ENCODE measurements at places on chromosomes 2 and 18. TPM values are rescaled to one million over a fixed set of nuclear protein-coding genes. Genes with fewer than 3 reads are reported as not detected.

DNA sequence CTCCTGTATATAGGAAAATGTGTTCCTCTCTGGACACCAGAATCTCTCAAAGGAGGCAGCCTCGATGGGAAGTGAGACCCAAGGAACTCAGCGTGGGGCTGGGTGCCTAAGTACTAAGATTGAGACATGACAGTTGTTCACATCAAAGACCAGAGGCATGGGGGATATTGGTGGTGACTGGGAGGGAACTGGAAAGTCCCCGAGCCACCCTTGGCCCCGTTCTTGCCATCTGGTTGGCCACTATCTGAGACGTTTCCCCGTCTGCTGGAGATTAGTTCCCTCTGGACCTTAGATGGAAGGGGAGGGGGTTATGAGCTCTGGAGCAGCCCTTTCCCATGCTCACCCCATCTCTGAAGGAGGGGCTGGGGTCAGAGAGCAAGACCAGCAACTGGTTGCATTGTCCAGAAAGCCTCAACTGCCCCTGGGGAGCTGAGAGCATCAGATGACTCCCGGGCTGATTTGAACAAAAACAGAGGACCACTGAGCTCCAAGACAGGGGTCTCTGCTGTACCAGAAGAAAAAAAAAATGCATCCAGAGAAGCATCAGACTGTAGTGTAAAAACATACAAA, 11.8 kb downstream of the FBLN7 start:
- no peak for DNase-seq

GRCh38 chr2:20303966-20304365, 46.7 kb downstream of the PUM2 start:
- no peak for DNase-seq

The NEU2 gene
- not detected for total RNA-seq

- DNase-seq = no peak
These were observed 66.6 kb downstream of the BCL2 start for GRCh38 chr18:63253014-63253413.

DNA sequence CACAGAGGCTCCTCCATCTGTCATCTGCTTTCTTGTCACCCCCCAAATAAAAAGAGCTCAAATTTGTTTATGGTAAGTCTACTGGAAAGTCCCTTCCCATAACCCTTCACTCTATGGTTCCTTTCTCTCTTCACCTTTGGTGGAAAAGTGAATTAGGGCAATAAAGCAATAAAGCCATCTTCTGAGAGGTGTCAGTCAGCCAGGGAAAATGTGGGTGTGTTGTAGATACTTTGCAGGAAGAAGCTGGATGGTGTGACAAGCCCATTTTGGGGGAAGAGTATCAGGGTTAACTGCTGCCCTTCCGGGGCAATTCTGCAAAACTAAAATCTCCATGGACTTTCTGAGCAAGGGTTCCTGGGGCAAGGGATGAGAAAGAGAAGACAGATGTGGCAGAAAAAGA, 197.9 kb downstream of the SH3BP4 start:
- DNase-seq = no peak

The CHN1 gene
- 2.6 TPM for total RNA-seq

GRCh38 chr2:239700686-239701345, 300.0 kb upstream of the HDAC4 start:
- DNase-seq = no peak

The RASGRP3 gene
- 0.79 TPM for total RNA-seq

DNA sequence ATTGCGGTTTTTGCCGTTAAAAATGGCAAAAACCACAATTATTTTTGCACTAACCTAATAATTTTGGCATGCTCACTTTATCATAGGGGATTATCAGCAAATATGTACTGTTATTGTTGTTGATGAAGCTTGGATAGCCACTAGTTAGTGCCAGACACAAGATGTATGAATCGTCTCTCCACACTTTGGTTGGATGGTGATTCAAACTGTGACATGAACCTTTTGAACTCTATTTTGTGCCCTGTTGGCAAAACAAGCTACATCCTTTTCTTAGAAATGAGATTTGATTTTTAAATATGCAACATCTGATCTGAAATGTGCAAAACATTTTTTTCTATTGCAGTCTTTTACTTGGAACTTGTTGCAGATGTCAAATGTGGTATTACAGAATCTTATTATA, 48.8 kb upstream of the DTNB start:
- no peak for DNase-seq

The TDRD15 gene
- not detected for total RNA-seq

DNA sequence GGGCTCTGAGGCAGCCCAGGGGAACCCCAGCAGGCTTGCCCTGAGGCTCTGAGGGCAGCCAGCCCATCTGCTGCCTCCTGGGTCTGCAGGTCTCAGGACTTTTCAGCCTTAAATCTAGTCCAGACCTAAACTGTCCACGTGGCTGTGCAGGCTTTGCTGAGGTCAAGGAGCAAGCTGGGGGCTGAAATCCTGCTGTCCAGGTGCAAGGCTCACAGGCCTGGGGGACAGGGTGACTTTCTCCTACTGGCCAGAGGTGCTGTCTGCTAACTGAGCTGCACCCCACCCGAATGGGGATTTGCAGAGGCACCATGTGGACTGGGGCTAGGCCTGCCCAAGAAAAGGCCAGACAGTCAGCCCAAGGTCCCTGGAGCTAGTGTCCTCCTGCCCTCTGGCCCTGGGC, 32.1 kb downstream of the SDC1 start:
- no peak for DNase-seq

- DNase-seq = peak; percentile 74
These were observed 379.7 kb downstream of the PTPRM start for GRCh38 chr18:7946734-7947377.

The PRKAG3 gene
- not detected for total RNA-seq

- no peak for DNase-seq
These were observed 18.6 kb upstream of the TMEM131 start for GRCh38 chr2:98014379-98014778.

GRCh38 chr18:48035556-48035860, 105.0 kb upstream of the SMAD2 start:
- DNase-seq = no peak

The REG3G gene
- total RNA-seq = not detected

GRCh38 chr2:199757233-199757870, 93.6 kb downstream of the FTCDNL1 start:
- DNase-seq = no peak

GRCh38 chr2:207621501-207622039, 3.6 kb downstream of the METTL21A start:
- DNase-seq = no peak

- no peak for DNase-seq
These were observed 107.7 kb downstream of the COL6A3 start for GRCh38 chr2:237306083-237306786.

DNA sequence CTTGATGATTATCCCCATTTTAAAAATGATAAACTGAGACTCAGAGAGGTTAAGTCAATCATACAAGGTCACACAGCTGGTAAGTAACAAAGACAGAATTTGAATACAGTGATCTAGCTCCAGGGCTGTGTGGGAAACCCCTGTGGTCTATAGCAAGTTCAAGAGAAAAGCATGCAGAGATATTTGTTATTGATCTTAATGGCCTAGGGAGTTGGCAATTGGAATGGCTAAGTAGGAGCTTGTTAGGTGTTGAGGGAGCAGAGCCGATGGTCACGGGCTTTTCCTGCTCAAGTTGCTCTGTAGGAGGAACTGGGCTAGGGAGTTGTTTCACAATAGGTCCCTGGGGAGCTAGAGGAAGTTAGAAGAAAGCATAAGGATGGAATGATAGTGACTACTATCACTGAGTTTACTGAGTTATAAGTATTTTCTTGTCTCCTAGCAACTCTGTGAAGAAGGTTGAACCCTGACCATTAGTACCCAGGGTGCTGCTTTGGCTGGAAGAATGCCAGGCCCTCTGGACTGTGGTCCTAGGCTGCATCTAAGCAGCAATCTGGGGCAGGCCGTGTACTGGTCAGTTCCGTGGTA, 30.0 kb downstream of the RNF125 start:
- peak; percentile 4 for DNase-seq

DNA sequence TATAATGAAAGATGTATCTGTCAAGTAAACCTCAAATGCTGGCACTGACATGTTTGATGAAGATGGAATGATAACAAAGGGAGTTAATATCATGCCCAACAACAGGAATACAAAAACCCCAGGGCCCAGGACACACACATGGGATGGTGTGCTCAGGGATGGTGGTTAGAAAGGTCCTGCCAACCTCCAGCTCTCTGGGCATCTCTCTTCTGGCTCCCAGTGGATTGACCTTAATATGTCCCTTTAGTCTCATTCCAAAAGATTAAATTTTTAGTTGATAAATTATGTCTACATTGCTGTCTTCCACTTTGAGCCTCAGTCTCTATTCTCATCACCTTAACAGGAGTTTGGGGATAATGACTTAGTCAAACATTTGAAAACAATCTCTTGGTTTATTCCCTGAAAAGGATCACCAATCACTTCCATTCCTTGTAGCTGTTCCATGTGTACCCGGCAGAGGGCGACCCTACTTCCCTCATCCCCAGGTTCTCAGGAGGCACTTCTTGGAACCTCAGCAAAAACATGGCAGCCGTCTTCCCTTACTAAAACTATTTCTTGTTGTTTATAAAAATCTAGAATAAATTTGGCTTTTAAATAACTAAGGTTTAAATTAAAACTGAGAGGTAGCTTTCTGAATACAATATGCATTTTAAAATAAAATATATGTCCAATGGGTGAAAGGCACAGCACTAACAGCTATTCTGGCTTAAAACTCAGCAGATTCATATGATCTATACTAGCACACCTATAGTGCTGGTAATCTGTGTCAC, 29.6 kb downstream of the MCEE start:
- peak; percentile 57 for DNase-seq

The C2orf66 gene
- under 0.01 TPM for total RNA-seq

DNA sequence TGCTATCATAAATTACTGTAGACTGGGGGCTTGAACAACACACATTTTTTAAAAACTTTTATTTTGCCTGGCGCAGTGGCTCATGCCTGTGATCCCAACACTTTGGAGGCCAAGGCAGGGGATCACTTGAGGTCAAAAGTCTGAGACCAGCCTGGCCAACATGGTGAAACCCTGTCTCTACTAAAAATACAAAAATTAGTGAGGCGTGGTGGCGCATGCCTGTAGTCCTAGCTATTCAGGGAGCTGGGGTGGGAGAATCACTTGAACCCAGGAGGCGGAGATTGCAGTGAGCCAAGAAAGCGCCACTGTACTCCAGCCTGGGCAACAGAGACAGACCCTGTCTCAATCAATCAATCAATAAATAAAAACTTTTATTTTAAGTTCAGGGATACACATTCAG, 9.1 kb downstream of the KCNK3 start:
- DNase-seq = no peak

DNA sequence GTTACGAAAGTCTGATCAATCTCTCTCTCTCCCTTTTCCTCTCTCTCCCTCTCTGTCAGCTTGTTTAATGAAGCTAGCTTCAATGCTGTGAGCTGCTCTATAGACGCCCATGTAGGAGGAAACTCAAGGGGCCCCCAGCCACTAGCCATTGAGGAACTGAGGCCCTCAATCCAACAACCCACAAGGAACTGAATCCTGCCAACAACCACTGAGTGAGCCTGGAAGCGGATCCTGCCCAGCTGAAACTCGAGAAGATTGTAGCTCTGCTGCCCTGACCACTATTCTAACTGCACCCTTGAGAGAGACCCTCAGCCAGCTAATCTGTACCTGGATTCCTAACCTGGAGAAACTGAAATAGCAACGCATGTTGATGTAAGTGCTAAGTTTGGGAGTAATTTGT, 129.2 kb downstream of the BCL11A start:
- DNase-seq = no peak

The NRP2 gene
- 12.8 TPM for total RNA-seq

DNA sequence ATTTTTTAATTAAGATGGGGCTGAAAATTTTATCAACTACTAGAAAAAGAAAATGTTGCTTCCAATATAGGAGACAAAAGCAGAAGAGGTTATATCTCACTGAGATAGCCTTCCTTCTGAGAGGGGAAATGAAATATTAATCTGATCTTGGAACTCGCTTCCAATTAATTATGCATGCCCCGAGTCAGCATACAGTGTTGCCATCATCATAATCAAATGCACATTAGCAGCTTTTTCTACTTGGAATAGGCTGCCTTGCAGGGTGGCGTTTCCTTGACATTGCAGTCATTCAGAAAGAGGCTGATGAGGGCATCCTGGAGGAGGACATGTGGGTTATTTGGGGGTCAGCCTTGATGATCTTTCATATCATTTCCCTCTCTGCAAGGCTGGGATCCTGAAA, 18.4 kb upstream of the RPL37A start:
- DNase-seq = no peak

GRCh38 chr2:184413221-184413620, 185.1 kb upstream of the ZNF804A start:
- no peak for DNase-seq

The SIX3 gene
- not detected for total RNA-seq

GRCh38 chr18:74949611-74950010, 259.3 kb downstream of the PTGR3 start:
- no peak for DNase-seq

The FN1 gene
- total RNA-seq = 83.2 TPM

- DNase-seq = no peak
These were observed 68.7 kb downstream of the ASB1 start for GRCh38 chr2:238495422-238495821.

GRCh38 chr2:98768384-98769113, 37.6 kb upstream of the MGAT4A start:
- DNase-seq = peak; percentile 7

Data from bronchial epithelial cell (primary cell).